MG63 (cell line): ENCODE measurements at places on chromosomes 5 and 9.

DNA sequence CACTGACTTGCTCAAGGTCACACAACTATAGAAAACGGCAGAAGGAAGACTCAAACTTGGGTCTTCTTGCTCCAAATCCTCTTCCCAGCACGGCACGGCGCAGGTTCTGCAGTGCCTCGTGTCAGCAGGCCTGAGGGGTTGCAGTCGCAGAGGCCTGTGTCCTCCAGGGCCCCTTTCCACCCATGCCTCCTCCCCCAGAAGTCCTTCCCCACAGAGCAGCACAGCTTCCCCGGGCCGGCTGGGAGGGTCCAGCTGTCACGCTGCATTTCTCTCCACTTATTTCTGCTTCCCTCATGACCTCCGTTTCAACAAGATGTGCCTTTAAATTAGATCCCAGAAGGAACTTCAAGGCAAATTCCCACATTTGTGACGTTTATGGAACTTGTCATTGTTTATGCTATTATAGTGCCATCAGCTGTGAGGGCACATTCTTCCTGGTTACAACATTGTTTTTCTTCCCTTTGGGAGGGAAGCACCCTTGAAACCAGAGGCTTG lies 148.4 kb downstream of the C5orf15 start:
- DNase-seq = no peak

- no peak for DNase-seq
Observed at GRCh38 chr9:111102793-111103464, 64.7 kb upstream of the LPAR1 start.

GRCh38 chr5:136067422-136067821 lies 38.6 kb downstream of the TGFBI start:
- DNase-seq = no peak

DNA sequence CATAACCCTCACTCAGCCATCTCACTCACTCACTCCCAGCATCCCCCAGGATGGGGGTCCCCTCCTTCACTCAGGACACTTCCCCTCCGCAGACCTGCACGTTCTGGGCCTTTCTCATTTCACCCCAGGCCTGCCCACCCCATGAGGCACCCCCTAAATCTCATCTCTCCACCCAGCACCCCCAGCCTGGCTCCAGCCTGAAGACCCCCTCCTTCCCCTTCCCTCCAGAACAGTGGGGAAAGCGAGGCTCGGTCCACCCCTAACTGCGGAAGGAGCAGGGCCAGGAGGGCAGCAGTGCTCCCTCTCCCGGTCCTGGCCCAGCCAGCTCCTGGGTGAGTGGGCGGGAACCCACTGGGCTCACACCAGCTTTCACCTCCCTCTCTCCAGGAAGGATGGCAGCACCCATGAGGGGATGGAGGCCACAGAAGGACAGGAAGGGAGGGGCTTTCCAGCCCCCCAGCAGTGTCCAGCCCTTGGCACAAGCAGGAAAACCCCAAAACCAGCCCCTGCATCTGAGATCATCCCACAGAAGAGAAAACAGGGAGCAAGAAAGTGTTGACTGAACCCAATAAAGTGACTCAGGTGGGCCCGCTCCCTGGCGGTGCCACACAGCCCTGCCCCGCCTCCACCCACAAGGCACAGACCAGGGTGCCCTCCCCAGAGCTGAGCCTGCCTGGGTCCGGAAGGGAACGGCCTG lies 55.0 kb downstream of the LRSAM1 start:
- no peak for DNase-seq

DNA sequence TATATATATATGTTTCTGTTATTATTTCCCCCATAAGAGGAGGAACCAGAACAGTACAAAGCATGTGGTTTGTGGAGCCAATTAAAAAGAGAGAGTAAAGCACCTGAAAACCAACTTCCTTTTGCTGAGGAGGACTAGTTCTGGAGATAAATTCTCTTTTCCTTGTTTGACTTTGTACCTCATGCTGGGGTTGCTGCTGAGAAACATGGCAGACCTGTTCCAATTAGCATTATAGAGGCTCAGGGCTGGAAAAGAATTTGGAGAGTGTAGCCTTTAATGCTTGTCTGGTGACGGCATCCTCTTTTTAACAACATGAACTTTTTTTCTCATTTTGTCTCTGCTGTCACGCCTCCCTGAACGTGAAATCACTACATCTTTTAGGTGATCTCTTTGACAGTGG lies 32.8 kb upstream of the NMUR2 start:
- no peak for DNase-seq

- peak; percentile 60 for DNase-seq
Observed at GRCh38 chr5:2739360-2740050, 12.0 kb downstream of the IRX2 start.

- DNase-seq = no peak
Observed at GRCh38 chr5:32541241-32541640, 44.1 kb upstream of the SUB1 start.

DNA sequence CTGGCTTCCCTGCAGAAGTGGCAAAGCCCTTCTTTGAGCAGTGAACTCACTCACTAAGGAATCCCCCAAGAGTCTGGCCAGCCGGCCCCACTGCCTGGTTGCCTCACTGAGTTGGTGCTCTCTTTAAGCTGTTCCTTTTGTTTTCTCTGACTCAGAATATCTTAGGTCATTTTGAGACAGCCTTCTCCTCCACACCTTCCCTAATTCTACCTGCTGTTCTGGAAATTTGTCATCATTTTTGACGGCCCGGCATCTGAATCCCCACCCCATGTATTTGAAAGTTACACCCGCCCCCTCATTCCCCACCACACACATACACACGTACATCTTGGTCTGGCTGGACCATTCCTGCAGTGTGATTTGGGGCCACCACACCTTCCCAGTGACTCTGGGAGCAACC lies 41.8 kb downstream of the FGF1 start:
- peak; percentile 28 for DNase-seq

DNA sequence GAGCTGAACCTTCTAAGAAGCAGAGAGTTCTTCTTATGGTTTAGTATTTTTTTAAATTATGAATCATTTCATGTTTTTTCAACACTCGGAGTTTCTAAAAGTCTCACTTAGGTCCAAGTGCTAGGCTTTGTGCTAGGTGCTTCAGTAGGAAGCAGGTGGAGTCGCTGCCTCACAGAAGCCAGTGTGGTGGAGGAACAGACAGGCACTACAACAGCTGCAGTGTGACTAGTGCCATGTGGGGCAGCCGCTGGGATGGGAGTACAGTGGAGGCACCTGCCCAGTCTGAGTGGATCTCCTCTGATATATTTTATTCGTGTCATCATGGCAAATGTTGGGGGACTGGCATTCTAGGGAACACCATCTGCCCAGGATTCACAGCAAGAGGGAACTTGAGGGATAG lies 15.3 kb downstream of the PCDHGC5 start:
- no peak for DNase-seq

DNA sequence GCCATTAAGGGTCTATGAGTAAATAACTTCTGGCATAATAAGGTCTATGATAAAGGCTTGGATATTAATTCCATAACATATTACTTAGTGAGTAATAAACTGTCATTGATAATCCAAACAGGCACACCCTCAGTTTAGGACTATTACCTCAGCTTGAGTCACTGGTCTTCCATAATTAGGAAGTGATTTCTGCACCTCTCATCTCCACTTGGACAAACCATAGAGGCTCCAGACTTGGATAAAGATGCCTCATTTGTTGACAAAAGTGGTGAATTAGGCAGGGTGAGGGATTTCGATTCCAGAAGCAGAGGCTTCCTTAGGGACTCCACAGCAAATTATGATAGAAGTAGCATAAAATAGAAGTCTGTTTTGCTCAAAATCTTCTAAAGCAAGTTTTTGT lies 127.5 kb upstream of the MTAP start:
- peak; percentile 86 for DNase-seq
